GM06990 (cell line): ENCODE measurements at places on chromosomes 11 and 22.

DNA sequence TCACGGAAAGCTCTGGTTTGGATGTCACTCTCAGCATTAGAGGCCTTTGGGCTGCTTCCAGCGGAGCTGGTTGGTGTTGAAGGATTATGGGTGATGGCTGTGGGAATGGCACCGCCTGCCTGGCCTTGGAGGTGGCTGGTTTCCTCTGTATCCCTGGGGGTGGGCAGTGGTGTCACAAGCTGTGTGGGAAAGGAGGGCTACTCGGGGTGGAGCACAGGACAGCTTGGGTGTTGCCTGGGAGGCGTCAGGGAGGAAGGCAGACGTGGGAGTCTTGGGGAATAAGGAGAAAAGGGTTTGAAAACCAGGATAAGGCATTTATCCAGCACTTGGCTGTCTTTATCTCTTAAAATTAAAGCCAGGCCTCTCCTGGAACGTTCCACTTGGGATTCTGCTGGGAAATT lies 71.8 kb downstream of the ADAMTS15 start:
- DNase-seq: no peak

GRCh38 chr11:69511358-69512055 lies 30.0 kb downstream of the LINC01488 start:
- no peak for DNase-seq

GRCh38 chr22:42461511-42461910 lies 29.3 kb upstream of the NFAM1 start:
- DNase-seq: no peak

DNA sequence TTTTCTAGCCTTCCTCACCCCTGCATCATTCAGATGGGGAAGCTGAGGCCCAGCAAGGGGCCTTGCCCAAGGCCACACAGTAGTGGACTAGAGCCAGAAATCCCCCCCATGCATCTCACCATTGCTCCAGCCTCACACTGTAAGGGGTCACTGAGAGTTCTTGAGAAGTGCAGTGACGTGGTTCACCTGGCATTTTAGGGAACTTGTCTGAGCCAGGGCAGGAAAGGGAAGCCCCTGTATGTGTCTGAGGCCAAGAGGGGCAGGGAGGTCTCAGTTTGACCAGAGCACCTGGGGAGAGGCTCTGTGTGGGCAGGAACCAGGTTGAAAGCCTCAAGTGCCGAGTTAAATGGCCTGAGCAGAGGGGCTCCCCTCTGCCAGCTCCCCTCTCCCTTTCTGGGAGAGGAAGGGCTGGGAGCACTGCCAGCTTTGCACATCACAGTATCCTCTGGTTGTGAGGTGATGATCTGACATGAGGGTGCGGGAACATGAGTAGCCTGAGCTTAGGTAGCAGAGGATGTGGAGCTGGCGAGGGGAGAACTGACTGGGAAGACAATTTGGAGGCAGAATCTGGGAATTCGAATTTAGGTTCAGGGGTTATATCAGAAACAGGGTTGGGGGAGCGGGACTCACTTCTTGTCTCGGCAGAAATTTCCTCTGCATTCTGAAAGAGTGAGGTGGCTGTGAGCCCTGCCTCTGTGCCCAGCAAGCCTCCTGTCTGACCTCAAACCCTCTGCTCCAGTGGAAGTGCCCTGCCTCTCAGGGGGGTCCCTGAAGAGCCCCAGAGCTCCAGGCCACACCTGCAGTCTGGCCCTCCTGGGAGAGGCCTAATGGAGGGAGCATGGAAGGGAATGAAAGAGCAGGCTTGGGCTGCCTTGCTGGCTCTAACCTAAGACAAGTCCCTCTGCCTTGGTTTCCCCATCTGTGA lies 14.6 kb downstream of the ARHGEF17 start:
- no peak for DNase-seq

DNA sequence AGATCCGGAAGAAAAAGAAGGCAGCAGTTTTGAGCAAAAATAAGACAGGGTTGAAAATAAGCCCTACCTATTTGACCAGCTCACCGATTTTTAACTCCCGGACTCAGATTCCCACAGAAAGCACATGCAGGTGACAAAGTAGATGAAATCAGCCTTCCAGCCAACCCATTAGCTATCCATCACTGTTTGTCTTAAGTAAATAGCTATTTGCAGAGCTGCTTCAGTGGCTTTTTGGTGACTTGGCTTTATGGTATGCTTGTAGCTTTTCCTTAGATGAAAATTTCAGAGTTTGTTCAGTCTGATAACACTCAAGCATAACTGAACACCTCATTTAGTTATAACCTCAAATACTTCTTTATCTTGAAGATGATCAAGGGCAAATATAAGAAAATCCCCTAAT lies 192.6 kb downstream of the HIPK3 start:
- DNase-seq: no peak
